GM12878 (cell line): ENCODE measurements at places on chromosomes 13 and 19. TPM values are rescaled to one million over a fixed set of nuclear protein-coding genes. Genes with fewer than 3 reads are reported as not detected.

GRCh38 chr13:94233401-94233800 is 246.1 kb downstream of the DCT start:
- no peak overlapping the region for H3K4me3 ChIP-seq
- no peak for DNase-seq
- no peaks in the 10 kb centered on the region for H3K27me3 ChIP-seq
- no peak overlapping the region for H3K27ac ChIP-seq
- no peaks in the 10 kb centered on the region for H3K36me3 ChIP-seq

DNA sequence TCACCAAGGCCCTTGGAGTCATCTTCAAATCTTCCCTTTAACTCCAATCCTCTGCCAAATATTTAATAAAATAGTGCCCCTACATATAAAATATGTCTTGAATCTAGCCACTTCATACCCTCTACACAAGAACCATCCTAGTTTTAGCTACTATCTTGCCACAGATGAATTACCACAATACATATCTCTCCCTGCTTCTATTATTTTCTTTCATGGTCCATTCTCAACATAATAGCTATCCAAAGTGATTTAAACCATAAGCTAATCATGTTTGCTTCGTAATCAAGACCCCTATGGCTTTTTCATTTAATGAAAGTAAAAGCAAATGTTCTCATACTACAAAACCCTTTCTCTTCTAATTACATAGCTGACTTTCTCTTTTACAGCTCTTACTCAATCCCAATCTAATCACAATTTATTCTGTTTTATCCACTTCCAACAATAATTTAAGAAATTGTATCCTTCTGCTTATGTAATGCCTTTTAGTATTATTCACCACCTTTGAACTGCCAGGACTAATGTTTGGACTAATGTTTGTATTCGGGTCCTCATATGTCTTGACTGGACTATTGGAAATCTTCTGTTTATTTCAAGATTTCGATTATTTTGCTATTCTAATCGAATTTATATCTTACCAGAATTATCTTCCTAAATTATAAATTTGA is 412.0 kb downstream of the SLITRK1 start:
- no peak overlapping the region for H3K4me3 ChIP-seq
- DNase-seq, result no peak
- H3K27ac ChIP-seq, result no peak overlapping the region

DNA sequence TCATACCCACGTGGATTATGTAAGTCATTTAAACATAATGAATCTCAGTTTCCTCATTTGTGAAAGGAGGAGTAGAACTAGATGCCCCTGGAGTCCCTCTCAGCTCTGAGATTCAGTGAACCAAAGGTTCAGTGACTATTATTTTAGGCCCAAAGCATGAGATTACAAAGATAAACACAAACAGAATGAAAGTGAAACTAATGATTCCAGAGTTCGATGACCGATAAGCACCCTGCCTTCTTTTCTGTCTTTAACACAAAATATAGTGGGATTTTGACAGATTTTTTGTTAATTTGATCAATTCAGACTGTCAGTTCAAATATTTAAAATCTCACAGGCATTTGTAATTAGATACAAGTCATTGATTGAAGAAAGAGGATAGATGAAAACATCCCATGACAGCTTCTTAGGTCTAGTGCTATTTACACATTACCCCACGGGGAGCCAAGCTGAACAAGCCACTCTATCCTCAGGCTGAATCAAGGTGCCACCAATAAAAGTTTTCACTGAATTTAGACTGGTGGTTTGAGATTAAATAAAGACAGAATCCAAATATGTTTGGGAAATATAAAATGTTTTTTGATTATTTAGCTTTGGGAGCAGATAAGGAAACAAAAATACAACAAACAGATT is 64.6 kb upstream of the RAP2A start:
- no peaks in the 10 kb centered on the region for H3K27me3 ChIP-seq
- H3K27ac ChIP-seq, result peak overlapping the region; percentile 65
- H3K36me3 ChIP-seq, result no peaks in the 10 kb centered on the region; the same call in 1 of the 2 replicates
- no peak for DNase-seq
- peaks cover 3% of the 10 kb centered on the region; the same call in 1 of the 2 replicates for H3K4me1 ChIP-seq

- no peaks in the 10 kb centered on the region for H3K4me1 ChIP-seq
- H3K27me3 ChIP-seq, result no peaks in the 10 kb centered on the region
- no peaks in the 10 kb centered on the region for H3K36me3 ChIP-seq
- DNase-seq, result no peak
- H3K4me3 ChIP-seq, result no peak overlapping the region
Measured at GRCh38 chr13:83839146-83839545, 43.1 kb downstream of the SLITRK1 start.

DNA sequence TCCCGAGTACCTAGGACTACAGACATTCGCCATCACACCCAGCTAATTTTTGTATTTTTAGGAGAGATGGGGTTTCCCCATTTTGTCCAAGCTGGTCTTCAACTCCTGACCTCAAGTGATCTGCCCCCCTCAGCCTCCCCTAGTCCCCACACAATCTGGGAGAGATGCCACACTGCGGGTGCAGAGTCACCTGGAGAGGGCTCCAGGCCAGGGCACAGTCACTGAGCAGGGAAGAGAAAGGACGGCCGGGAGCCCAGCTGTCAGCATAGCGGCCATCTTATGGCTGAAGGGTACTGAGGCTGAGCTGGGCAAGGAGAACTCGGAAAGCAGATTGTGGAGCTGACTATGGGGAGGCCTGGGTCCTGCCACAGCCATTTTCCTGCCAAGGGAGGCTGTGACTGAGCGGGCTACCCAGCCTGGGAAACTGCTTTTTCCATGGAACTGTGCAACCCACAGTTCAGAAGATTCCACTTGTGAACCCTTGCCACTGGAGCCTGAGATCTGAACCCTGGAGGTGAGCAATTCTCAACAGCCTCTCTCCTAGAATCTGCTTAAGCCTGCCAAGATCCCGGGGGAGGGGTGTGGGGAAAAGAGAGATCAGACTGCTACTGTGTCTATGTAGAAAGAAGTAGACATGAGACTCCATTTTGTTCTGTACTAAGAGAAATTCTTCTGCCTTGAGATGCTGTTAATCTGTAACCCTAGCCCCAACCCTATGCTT is 109.2 kb downstream of the ZNF486 start:
- DNase-seq, result no peak
- H3K4me1 ChIP-seq, result no peaks in the 10 kb centered on the region
- H3K27ac ChIP-seq, result no peak overlapping the region
- H3K27me3 ChIP-seq, result no peaks in the 10 kb centered on the region

SMIM44 gene
- not detected in 2 replicates for total RNA-seq

RNF113B gene
- not detected in 2 replicates for total RNA-seq

CCNA1 gene
- total RNA-seq, result 1.2 and 1.4 TPM in 2 replicates
